ENCODE measurements at places on chromosomes 13 and 19. TPM values are rescaled to one million over a fixed set of nuclear protein-coding genes. Genes with fewer than 3 reads are reported as not detected.

The CGB2 gene
- total RNA-seq = not detected

The LIM2 gene
- total RNA-seq = not detected

The SIGLECL1 gene
- not detected for total RNA-seq

The AMER2 gene
- total RNA-seq = not detected

The DENND1C gene
- total RNA-seq = not detected

The ZNF699 gene
- 9.4 TPM for total RNA-seq

The IRF2BP1 gene
- total RNA-seq = 32.7 TPM

The SLC25A41 gene
- not detected for total RNA-seq

The CNFN gene
- total RNA-seq = not detected

The KIRREL2 gene
- not detected for total RNA-seq

DNA sequence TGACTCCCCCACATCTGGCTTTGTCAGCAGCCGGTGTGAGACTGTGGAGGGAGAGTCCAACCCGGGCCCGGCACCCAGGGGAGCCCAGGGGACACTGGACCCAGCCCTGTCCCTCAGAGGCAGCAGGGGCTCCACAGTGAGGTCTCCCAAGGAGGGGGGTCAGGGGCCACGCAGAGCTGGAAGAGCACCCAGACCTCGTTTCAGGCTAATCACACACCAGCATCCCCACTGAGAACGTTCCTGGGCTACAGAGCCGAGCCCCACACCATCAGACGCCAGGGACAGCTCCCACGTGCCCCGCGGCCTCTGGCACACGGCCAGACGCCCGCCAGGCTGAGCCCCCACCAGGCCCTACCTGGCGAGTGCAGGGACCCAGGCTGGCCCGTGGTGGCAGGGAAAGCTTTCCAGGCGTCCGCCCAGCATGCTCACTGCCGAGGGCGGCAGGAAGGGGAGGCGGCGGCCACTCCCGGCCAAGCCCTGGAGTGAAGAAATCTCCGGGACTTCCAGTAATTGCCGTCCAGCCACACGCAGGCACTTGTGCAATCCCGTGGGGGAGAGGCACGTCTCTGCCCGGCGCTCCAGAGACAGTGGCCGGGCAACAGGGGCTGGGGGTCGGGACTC, 19.2 kb downstream of the SBNO2 start:
- peak; percentile 75 for DNase-seq

DNA sequence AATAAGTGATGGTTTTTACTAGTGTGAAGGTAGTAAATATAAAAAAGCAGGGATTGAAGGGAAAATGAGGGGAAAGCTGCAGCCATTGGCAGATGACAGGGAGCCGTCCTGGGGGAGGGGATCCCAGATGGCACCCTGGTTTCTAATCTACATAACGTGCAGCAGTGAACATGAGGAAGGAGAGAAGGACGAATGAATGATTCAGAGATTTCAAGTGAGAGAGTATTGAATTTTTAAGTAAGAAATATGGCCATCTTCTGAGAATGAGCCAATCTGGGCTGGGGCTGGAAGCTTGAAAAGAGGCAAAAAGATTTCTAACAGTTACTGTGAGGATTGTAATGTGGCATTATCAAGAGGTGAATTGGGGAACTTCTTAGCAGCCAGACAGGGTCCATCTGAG, 414.2 kb downstream of the MYO16 start:
- no peak for DNase-seq

DNA sequence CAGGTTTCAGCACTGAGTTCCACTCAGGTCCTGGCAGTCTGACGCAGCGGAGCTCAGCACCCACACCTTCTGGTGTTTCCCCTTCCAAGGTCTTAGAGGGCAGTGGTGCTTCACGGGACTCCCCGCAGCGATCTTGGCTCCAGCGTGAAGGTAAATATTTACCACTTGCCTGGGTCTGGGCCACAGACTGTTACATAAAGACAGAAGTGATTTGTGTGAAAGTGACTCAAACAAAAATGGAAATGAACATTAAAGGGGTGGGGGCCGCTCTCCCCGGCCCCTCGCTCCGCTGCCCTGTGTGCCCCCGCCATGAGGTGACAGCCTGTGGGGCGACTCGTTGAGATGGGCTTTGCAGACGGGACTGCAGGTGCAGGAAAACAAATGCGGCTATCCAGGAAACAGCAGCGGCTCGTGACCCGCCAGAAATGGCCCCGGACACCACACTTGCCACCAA, 55.0 kb downstream of the GGACT start:
- no peak for DNase-seq

- peak; percentile 95 for DNase-seq
Measured at GRCh38 chr19:510606-511100, 3.4 kb downstream of the TPGS1 start.

DNA sequence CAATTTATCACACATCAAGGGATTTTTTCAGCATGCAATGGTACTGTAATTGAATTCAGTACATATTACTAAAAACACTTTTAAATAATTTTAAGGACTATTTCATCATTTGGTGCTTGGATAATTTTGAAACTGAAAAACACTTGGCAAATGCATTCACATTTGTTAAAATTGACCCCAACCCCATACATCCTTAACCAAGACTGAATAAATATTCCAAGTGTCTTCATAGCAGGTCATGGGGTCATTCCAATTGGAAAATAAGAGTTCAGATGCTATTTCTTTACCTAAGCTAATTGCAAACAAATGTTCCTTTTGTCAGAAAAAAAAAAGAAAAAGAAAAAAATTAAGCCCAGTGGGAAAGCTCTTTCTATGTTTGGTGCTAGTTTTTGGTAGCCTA, 516.4 kb upstream of the SPRY2 start:
- no peak for DNase-seq

GRCh38 chr19:41351339-41352245, 2.1 kb downstream of the TGFB1 start:
- peak; percentile 76 for DNase-seq

GRCh38 chr19:1141944-1142343, 32.1 kb downstream of the SBNO2 start:
- no peak for DNase-seq

- peak; percentile 98 for DNase-seq
Measured at GRCh38 chr19:58554494-58555368, at the start of gene CHMP2A. TSS of gene CHMP2A (minus strand) at chr19:58555105. CDS start at chr19:58554212, 893 bp downstream.

- no peak for DNase-seq
Measured at GRCh38 chr19:10826231-10826630, 9.8 kb downstream of the TMED1 start.

DNA sequence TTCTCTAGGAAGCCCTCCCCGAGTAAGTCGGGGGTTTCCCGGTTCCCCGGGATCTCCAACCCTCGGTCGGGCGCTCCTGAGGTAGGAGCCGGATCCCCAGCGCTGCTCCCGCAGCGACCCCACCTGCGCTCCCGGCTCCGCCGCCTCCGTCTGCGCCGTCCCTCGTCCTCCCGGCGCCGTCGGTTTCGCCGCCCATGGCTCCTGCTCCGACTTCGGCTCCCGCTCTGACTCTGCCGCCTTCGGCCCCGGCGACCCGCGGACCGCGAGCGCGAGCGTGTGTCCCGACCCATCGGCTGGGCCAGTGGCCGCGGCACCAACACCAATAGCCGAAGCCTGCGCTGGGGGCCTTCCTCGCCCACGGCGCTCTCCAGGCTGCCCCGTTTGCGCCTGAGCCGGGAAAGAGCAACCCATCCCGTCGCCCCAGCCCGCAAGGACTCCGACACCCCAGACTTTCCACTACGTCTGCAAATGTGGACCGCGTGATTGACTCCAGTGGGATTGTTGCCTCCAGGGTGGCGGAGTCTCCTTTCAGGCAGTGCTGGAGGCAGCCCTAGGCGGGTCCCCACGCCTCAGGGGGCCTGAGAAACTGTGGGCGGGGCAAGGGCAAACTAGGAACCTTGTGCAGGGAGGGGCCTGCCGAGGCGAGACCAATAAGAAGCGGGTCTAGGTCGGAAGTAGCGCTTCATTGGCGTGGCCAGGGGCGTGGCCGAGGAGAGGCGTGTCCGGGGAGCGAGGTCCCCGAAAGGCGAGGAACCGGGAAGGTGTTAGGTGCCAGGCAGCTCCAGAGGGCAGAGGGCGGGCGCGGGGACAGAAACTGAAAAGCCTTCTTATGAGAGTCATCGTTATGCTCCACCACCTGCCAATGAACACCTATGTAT, at the start of gene CACTIN:
TSS of gene CACTIN (minus strand) at position 318 of the 878 bp plus-strand sequence. CDS start at position 290, 28 bp downstream.
- peak; percentile 98 for DNase-seq

GRCh38 chr13:46340011-46340410, 47.0 kb downstream of the RUBCNL start:
- DNase-seq = no peak

GRCh38 chr13:43136920-43137575, 113.7 kb downstream of the DNAJC15 start:
- DNase-seq = no peak

- no peak for DNase-seq
Measured at GRCh38 chr13:21218351-21219035, 42.0 kb downstream of the MRPL57 start.

- DNase-seq = no peak
Measured at GRCh38 chr13:110136660-110137585, 170.0 kb downstream of the COL4A1 start.

- no peak for DNase-seq
Measured at GRCh38 chr19:49427855-49428546, 2.8 kb downstream of the GFY start.

- peak; percentile 40 for DNase-seq
Measured at GRCh38 chr13:45879666-45880065, 28.1 kb upstream of the SIAH3 start.

- peak; percentile 30 for DNase-seq
Measured at GRCh38 chr19:441213-441836, 19.5 kb downstream of the SHC2 start.

DNA sequence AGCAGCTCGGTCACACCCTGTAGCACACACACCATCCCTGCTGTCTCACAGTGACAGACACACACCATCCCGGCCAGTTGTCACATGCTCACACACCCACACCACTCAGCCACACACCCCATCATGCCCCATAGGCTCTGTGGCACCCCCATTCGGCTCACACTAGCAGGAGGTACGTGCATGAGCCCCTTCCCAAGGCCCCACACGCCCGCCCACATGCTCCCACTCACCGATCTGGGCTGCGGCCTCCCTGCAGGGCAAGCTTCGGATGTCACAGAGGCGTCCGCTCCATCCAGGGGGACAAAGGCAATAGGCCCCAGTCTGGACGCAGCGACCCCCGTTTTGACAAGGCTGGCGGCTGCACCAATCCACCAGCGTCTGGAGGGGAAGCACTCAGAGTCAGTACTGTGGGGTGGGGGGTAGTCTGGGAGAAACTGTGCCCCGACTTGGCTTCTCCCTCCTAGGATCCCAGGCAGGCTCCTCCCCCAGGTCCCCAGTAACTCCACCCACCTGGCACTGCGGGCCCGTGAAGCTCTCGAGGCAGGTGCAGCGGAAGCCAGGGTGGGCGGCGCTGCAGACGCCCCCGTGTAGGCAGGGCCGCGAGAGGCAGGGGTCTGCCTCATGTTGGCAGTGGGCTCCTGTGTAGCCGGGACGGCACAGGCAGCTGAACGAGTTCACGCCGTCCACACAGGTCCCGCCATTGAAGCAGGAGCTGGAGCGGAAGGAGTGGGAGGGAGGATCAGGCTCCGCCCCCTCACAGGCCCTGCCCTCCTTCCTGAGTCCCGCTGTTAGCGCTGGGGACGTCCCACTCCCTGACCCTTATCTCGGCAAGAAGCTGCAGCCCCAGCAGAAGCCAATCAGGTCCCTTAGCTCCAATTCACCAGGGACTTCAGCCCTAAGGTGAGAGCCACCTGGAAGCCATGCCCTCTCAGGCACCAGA, 20.1 kb downstream of the NOTCH3 start:
- no peak for DNase-seq

DNA sequence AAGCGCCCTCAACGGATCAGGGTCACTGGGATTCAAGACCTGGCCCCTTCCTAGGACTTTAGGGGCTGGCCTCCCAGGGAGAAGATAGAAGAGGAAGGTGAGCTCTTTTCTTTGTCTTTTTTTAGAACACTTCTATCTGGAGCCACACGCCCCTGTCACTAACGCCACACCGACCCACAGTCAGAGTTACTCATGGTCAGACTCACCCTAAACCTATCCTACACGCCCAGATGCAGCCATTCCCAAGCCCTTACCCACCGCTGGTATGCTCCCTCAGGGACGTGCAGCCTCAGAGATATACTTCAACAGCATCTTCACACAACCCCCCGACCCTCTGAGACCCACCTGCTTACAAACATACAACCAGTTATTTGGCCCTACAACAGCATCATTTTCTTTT, 29.9 kb upstream of the MUC16 start:
- DNase-seq = no peak

DNA sequence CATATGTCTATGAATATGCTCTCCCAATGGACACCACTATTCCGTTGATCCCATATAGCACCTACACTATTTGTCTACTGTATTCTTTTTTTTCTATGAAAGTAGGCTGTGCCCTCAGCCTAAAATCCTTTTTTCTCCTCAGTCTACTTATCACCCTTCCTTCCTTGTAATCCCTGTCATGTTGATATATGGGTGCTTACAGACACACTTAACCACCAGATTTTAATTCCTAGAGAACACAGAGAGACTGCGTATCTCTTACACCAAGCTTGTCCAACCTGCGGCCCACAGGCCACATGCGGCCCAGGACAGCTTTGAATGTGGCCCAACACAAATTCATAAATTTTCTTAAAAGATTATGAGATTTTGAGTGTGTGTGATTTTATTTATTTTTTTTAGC, 101.1 kb downstream of the ZAR1L start:
- DNase-seq = no peak

GRCh38 chr19:22919946-22920345, 83.0 kb downstream of the ZNF728 start:
- DNase-seq = no peak

DNA sequence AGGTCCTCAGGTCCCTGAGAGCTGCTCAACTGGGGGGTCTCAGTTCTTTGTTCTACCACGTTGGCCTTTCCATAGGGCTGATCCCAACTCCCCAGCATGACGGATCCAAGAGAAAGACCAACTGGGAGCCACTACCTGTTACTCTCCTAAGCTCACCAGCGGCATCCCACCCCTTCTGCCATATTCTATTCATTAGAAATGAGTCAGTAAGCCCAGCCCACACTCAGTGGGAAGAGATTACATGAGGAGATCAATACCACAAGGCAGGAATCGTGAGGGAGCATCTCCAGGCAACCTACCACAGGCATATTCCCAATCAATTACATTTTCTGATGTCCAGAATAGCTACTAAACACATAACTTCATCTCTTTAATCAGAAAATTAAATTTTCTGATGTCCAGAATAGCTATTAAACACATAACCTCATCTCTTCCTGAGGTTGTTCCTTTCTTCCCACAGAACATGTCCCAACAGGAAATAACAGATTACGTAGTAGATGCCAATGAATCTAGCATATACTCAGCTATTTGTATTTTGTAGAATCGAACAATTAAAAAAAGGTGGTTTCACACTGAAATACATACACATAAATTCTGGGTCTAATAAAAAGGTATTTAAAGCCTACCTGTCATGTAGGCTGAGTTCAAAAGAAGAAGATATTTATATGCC, 708.1 kb upstream of the ARGLU1 start:
- peak; percentile 58 for DNase-seq

DNA sequence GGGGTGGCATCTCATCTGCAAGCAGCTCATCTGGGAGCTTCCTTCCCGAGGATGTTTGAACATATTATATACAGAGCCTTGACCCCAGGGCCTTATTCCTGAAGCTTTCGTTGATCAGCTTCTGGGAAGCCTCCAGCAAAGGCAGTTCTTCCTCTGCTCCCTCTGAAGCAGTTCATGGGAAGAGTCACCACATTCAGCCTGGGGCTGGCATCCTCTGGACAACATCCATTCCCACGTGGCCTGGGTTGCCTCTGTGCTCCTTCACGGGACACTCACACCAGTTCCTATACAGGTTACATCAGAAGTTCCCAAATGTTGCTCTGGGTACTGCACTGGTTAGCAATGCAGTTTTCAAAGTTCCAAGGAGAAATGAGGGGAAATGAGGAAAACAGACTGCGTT, 29.6 kb downstream of the COL4A2 start:
- no peak for DNase-seq

Data from dermis blood vessel endothelial cell (primary cell).